Small intestine (tissue), 16 donors: ENCODE measurements at places on chromosomes 3 and 15.

- no peak for DNase-seq
Observed at GRCh38 chr15:100691321-100691720, 88.9 kb downstream of the ASB7 start.

- DNase-seq: no peak
Observed at GRCh38 chr3:56867671-56868070, 65.9 kb upstream of the ARHGEF3 start.

GRCh38 chr3:172062761-172063160 lies 23.4 kb downstream of the FNDC3B start:
- no peak for DNase-seq

- DNase-seq: no peak
Observed at GRCh38 chr3:189827108-189827507, 195.9 kb downstream of the TP63 start.

DNA sequence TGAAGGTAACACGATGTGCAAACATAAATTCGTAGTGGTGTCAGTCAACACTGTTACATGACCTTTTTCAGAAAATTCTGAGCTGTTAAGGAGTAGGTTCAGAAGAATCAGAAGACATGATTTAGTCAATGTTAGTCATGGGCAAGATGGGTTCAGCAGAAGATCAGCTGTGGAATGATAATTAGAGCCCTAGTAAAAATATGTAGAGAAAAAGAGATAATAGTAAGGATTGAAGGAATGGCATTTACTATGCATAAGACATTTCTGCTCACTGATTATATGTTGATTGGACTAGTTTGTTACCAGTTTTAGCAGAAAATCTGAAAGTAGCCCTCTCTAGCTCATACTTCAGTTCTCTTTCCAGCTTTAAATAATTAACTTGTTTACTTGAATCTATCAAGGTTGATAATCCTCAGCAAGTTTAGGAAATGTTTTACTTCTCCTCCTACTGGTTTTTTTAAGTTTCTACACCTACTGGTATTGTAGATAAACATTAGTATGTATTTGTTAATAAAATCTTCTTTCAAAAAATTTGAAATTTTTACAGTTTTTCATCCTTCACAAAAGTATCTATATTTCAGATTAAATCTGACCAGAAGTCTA lies 98.6 kb downstream of the ALCAM start:
- DNase-seq: no peak

- DNase-seq: no peak
Observed at GRCh38 chr3:27657404-27657803, 64.7 kb downstream of the EOMES start.

GRCh38 chr3:37683321-37683720 lies 178.4 kb upstream of the CTDSPL start:
- DNase-seq: no peak

- DNase-seq: no peak
Observed at GRCh38 chr3:181715571-181716340, 4.0 kb downstream of the SOX2 start.

DNA sequence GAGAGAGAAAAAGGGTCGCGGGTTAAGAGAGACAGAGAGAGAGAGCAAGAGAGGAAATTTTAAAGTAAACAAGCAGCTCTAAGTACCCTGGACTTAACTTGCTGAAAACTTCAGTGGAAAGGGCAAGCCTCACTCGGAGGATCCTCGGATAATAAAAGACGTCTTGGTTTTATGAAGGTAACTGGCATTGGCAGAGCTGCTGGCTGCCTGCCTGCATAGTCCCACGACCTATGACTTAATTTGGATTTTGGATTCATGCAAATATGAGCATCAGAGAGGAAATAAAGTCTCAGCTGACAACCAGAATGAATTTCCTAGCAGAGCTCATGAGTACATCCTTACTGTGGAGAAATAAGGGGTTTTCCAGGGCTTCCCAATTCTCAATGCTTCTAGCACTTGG lies 95.1 kb upstream of the PDZRN3 start:
- DNase-seq: no peak

- no peak for DNase-seq
Observed at GRCh38 chr15:49101536-49101935, 53.9 kb downstream of the COPS2 start.

DNA sequence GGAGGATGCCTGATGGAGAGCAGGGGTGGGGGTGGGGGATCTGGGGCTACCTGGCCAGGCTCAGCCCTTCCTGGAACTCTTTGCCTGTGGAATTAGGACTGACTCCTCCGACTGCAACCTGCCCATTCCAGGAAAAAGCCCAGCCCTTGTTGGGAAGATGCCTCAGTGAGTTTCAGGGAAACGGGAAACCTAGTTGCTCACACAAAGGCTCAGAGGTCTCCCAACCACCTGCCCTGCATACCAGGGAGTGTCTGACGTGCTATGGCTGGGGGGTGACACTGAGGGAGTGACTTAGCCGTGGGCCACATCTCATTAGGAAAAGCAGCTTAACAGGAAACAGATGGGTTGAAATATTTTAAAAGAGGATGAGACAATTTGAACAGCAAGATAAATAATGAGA lies 27.9 kb downstream of the CYP8B1 start:
- DNase-seq: peak; percentile 41

DNA sequence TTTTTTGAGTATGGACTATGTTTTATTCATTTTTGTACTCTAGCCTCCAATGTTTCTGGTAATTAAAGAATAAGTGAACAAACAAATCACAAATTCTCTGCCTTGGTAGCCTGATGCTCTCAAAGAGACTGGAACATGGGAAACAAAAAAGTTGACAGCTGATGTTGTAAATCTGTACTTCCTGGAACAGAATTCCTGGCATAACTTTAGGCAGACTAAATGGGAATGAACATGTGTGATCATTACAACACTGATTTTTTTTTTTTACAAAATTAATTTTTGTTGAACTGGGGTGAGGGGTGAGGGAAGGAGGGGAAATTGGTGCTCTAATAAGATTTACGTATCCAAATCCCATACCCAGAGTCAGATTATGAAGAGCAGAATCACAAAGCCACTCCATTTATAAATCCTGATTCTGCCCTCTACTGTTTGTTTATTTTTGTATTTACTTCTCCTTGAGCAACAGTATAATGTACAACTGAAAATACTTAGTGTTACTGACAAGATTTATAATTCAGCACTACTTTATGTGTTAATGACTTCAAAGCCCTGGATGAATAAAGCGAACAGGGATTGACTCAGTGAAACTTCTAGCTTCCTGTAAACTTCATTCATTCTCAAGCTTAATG lies 165.0 kb downstream of the FRMD5 start:
- DNase-seq: no peak

- no peak for DNase-seq
Observed at GRCh38 chr3:46272028-46272451, 29.8 kb downstream of the CCR3 start.

DNA sequence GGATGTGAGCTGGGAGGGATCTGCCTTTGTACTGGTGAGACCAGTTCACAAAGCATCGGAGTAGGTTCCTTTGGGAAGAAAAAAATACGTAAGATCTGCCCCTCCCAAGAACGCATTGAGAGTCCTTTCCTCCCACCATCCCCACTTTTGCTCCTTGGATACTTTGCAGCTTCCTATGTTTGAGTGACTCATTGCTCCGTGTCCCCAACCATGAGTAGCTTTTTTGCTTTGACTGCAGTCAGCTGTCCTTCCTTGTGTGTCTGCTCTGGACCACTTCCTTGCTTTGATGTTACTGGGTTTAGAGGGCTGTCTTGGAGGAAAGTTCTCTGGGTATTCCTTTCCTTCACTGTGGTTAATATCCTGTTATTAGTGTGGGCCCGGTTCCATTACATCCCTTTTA lies 43.2 kb upstream of the PTPN23 start:
- no peak for DNase-seq

DNA sequence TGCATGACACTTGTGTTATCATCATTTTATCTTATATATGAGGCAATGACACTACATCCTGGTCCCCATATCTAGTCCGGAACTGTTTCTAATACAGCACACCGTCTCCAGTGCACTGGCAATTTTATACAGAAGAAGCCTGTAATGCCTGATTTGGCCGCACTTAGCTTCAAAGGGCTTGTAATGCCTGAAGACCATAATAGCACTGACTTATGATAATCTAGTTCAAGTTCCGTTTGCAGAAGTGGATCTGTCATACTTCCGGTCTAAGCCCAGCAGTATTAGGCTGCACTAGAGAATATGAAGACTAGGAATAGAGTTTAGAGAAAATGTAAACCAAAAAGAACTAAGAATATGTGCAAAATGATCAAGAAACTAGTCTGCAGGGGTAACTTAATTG lies 1.3 kb downstream of the BNIP2 start:
- DNase-seq: peak; percentile 57

- DNase-seq: no peak
Observed at GRCh38 chr3:192827863-192828594, 89.6 kb downstream of the MB21D2 start.

GRCh38 chr3:182240474-182240873 lies 528.7 kb downstream of the SOX2 start:
- no peak for DNase-seq

- peak; percentile 3 for DNase-seq
Observed at GRCh38 chr15:87874896-87875711, 381.4 kb downstream of the NTRK3 start.

DNA sequence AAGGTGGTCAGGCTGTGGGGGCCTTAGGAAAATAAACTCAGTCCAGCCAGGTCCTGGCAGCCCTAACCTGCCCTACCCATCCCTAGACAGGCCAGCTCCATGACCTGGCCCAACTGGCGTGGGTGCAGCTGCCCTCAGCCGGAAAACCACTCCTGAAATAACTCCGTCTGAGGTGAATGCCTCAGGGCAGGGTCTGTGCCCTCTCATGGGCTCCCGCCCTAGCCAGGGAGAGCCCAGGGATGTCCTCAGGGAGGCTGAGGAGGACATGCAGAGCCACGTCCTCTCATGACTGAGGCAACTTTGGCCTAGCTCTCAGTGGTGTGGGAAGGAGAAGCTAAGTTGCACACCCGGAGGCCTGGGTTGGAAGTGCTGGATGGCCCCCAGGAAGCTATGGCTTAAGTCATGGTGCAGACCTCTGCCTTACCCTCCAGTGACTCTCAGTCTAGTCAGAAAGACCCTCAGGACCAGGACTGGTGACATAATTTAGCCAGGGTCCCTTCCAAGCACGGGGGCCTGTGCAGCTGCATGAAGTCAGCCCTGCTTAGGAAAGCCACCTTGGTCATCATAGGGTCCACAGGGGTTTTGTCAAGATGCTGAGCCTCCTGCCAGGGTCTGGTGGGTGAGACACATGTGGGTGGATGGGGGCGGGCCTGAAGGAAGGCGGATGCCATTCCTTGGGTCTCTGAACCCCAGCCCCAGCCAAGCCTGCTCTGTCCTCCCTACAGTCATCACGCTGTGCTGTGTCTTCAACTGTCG lies 7.4 kb downstream of the TMIE start:
- no peak for DNase-seq

DNA sequence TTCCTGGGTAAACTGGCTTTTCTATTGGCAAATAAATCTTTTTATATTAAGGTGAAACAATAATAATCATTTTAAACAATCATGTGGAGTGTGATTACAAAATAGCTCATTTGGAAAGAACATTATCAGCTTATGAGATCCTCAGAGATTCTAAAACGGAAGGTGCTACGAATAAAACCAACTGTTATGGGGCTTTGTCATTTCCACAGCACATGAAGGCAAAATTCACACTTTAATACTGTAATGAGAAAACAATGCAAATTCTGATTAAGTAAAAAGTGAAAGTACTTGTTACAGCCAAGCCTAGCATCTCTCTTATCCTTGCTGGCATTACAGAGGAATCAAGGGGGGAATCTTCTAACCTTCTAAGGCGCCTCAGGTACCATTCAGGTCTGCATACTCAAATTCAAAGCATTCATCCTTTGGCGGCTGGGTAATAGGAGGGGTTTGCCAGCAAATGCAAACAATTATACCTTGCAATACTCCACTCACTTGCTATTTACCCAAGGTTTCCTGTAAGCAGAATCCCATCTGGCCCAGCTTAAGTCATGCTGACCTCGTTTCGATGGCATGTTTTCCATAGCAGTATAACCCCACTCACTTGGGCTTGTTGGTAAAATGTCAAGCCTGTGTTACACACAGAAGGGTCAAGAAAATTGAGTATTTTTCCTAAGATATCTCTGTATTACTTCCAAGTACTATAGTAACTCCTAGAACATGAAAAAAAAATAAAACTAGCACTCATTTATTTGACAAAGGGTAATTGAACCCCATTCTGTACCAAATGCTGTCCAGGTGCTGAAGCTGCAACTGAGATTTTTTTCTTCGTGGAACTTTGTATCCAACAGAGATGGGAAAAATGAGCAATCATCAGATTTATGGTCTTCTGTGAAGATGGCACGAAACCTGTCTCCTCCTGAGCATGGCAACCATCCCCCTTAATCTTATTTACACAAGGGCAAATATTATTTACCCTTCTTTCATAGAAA lies 183.7 kb upstream of the LMCD1 start:
- DNase-seq: no peak

GRCh38 chr15:68894208-68894607 lies 36.1 kb upstream of the SPESP1 start:
- DNase-seq: no peak

GRCh38 chr3:67090474-67090873 lies 92.4 kb downstream of the KBTBD8 start:
- no peak for DNase-seq

DNA sequence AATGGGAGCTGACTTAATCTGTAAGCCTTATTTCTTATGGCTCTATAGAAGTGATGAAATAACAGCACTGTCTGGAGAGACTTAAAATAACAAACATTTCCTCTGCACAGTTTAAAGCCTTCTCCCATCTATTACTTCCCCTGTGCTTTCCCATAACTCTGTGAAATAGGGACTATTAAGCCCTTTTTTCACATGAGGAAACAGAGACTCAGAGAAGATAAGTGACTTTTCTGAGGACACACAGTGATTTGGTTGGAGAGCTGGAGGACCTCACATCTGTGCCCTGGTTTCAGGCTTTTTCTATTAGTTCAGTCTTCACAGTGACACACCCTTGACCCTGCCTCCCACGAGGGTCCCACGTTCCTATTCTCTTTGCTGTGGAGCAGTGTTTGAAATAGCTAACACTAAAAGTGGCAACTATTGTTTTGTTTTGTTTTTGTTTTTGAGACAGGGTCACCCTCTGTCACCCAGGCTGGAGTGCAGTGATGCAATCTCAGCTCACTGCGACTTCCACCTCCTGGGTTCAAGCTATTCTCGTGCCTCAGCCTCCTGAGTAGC lies 82.9 kb downstream of the ST6GAL1 start:
- no peak for DNase-seq

GRCh38 chr15:64717735-64718495 lies 57.5 kb downstream of the RBPMS2 start:
- no peak for DNase-seq

- no peak for DNase-seq
Observed at GRCh38 chr3:60013241-60013640, 963.4 kb upstream of the CFAP20DC start.

- DNase-seq: no peak
Observed at GRCh38 chr3:127366383-127366782, 78.5 kb upstream of the PRR20G start.
